ENCODE measurements at places on chromosomes 1 and 21.

DNA sequence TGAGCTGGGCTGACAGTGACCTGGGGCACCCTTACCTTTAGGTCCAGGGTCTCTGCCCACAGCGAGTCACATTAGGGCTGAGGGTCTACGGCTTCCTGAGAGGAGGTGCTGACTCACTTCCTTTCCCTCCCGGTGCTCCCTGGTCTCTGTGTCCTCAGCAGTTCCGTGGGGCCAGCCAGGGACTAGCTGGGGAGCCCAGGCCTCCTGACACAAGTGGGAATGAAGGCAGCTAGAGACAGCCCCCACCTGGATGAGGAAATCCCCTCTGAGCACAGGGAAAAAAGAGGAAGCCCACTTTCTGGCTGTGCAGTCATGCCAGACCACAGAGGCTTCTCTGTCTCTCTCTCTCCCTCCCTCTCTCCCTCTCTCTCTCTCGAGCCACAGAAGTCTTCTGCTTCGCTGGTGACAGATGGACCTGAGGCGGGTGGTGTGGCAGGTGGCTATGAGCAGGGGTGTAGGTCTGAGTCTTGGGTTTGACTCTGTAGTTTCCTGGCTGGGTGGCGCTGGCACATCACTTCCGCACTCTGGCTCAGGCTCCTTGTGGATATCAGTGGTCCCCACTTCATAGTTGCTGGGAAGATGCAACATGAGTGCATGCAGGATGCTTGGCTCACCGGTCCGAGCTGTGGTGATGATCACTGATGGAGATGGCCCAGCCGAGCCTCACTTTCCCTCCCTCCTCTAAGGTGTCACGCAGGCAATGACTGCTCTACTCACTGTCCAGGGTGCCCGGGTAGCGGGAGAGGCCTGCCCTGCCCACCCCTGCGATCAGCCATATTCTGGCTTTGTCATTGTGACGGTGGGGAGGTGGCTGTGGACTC is 3.5 kb downstream of the SLC66A1 start:
- peak; percentile 35 for DNase-seq

DNA sequence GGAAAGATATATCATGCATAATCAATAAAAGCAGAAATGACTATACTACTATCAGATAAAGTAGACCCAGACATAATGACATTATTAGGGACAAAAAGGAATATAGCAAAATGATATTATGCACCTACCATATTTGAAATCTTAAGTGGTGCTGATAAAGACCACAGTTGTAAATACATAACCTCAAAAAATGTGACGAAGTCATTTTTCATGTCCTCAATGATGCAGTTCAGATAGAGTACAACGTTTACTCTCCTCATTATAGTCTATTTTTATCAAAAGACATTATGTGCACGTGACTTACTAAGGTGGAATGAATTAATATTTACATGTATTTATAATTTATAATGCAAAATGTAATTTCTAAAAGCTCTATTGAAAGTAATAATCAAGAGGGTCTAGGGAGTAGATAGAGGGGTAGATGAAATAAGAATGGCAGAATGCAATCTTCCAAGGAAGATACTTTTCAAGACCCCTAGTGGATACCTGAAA is 61.7 kb upstream of the TNFSF4 start:
- no peak for DNase-seq

DNA sequence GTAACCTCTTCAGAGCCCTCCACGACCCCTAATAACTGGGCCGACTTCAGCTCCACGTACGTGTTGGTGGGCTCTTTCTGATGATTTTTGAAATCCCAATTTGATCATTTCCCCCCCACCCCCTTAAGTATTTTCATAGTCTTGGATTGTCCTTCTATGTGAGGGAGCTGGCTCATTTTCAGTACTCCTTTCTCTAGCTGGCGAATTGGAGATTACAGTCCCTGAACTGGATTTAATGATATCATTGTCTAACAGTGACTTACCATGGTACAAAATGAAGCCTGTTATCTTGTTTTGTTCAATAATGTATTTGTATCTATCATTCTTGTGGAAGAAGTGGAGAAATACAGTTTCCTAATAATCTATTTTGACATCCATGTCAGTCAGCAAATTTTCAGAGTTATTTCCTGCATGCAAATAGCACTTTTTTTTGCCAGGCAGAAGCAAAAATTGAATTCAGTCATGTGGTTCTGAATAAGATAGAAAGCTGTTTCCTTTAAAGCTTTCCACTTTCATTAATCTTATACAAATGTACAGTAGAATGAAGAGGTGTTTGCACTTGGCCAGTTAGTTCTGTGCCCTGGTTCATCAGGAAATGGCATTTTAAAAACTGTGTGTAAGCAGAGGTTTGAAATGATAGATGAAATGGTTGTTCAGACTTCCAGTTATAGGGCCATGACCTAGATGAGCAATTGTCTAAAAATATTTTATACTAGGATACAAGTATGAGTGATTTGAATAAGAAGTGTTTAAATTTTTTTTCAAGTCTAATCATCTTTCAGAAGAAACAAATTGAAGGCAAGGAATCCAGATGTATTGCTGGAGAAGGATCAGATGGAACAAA is 104.2 kb downstream of the ATP5PO start:
- no peak for DNase-seq

- no peak for DNase-seq
Observed at GRCh38 chr1:2032737-2033136, 13.6 kb downstream of the GABRD start.

GRCh38 chr1:168742386-168742785 is 13.4 kb upstream of the DPT start:
- DNase-seq: no peak

DNA sequence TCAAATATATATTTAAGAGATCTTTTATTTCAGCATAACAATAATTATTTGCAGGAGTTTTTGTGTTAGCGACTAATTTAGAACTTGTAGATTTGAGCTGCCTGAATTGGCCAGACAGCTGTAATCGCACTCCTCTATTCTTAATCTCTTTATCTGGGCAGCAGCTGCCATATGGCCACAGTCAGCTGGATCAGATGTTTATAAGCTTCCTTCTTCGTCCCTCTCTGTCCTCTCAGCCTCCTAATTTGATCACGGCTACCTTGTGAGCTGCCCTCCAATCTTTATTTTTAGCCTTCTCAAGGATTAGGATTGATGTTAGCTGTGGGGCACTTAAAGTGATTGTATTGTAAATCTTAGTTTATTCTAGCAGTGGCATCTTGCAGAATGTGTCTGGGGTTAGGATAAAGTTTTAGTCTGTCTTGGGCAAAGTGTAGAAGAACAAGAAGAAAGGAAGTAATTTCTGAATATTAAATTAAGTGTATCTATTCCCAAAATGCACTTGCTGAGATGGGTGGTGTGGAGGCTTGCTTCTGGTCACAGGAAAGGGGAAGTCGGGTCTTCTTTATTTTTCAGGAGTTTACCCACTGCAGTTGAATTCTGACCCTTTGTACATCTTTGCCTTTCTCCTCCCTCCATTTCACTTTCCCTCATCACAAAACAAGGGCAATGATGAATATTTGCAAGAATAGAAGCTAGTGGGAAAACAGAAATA is 1.1 kb downstream of the ZBTB18 start:
- no peak for DNase-seq

- peak; percentile 78 for DNase-seq
Observed at GRCh38 chr1:233294913-233295236, 650 bp downstream of the PCNX2 start.

DNA sequence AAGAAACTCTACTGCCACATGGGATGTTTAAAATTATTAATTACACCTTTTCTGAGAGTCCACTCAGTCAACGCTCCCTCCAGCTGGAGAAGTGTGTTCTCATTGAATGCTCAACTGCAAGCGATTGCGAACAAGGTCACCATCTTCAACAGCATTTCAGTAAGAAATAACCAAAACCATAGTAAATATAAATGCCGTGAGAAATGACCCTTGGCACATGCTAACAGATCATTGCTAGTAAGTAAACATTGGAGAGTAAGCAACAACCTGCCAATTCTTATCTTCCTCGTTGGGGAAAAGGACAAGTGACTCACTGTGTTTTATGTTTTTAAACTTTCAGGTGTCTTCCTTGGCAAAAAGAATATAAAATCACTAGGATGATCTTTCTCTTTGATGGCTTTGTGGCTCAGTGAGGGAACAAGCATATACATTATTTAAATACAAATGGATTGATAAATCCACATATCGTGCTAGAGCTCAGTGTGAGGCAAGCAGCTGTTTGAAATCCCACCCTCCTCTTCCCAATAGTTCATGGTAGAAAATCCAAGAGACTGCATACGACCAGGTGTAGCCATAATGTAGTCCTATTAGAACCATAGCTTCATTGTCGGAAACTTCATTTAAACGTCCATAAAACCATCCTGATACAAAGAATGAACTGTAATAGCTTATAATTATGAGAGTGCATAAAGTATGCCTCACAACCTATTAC is 214.6 kb downstream of the GRIK1 start:
- DNase-seq: no peak

DNA sequence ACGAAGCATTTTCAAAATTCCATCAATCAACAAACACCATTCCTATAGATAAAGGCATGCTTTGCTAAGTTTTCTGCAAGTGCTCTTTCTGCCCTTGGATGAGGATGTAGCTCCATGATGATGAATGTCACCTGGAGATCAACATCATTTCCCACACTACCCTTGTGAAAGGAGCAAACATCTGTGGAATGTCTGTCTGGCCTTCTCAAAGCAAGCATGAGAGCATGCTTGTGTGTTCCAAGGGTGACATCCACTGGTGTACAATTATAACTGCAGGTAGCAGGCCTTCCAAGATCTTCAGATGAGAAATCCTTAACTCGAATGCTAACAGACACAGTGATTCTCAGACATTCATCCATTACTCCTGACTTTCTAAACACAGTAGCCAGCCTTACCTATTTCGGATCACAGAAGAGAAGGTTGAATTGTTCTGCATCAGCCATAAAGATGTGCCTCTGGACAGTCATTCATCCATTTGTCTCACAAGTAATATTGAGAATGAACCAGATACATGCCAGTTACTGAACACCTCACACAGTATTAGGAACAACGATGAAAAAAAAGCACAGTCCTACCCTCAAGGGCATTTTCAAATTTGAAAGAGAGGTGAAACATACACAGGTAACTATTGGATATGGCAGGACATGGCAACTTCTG is 162.4 kb downstream of the TPR start:
- DNase-seq: peak; percentile 92

- DNase-seq: peak; percentile 2
Observed at GRCh38 chr1:240455228-240455821, 156.6 kb downstream of the GREM2 start.

- no peak for DNase-seq
Observed at GRCh38 chr1:150576794-150577556, 2.4 kb downstream of the MCL1 start.

GRCh38 chr1:96557336-96557735 is 164.2 kb upstream of the PTBP2 start:
- peak; percentile 61 for DNase-seq

DNA sequence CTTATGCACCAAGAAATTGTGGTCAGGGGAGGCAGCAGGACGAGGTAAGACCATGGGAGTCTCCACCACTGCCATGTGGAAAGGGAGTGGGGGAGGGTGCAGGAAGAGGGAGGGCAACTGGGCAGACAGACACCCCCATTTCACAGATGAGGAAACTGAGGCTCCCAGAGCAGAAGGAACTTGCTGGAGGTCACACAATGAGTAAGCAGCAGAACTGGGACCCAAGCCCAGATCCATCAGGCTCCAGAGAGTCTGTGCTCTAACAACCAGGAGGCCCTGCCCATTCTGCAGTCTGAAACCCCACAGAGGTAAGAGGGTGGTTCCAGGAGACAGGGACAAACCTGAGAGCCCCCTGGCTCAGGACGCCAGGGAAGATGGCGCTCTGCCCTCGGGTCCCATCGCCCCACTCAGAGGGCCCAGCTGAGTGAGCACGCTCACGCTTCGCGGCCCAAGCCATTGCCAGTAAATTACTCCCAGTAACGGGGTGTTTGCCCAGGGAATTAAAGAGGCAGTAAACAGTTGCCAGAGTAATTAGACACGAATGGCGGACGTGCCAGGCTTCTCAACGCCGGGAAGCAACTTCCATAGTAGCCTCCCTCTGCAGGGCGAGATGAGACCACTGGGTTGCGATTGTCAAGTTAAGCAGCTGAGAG is 59.2 kb downstream of the MATN1 start:
- no peak for DNase-seq

- no peak for DNase-seq
Observed at GRCh38 chr1:19696820-19697219, 32.1 kb downstream of the HTR6 start.

DNA sequence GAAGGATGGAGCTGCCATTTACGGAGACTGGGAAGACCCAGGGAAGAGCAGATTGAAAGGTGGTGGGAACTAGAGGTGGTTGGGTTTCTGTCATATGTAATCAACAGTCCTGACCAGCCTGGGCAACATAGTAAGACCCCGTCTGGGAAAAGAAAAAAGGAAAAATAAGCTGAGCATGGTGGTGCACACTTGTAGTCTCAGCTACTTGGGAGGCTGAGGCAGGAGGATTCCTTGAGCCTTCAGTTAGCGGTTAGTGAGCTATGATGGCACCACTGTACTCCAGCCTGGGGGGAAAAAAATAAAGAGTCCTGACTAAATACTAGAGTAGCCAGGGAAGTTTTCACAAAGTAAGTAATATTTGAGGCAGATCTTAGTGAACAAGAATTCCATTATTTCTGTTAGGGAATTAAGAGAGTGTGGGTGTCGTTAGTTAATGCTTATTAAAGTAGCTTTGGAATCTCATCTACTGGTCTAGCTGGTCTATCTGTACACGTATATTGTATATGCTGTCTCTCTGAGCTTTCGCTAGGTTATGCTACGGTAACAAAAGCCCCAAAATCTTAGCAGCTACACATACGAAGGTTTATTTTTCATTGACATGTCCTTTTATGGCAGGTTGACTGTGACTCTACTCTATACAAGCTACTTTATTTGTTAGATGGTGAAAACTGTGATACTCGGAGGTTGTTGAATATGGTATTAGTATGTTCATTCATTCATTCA is 4.4 kb downstream of the NBPF1 start:
- no peak for DNase-seq

- DNase-seq: peak; percentile 47
Observed at GRCh38 chr1:87927391-87928280, 599.0 kb downstream of the LMO4 start.

- no peak for DNase-seq
Observed at GRCh38 chr1:239795304-239795703, 296.4 kb upstream of the FMN2 start.

DNA sequence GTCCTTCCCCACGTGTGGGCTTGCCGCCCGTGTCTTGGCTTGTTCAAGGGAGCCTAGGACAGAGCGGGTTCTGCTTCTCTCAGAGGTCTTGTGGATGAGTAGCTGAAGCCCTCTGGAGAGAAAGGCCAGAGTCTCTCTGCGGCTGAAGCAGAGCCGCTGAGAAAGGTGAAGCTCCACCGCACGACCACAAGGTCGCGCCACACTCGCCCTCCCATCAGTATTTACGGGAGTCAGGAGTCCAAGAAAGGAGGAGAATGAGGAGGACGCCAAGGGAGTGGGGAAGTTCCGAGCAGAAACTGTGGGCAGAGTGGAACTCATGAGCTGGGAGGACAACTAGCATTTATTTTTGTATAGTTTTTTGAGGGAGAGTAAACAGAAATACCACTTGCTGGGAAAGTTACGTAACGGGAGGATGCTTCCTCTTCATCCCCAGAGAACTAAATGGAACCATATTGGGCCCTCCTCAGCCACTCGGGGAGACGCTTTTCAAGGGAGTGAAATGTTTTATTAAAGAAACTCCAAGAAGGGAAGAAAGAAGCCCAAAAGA is 51.6 kb upstream of the HAO2 start:
- DNase-seq: no peak

Measured in renal cortical epithelial cell (primary cell).